ENCODE measurements at places on chromosomes 13 and 19.

DNA sequence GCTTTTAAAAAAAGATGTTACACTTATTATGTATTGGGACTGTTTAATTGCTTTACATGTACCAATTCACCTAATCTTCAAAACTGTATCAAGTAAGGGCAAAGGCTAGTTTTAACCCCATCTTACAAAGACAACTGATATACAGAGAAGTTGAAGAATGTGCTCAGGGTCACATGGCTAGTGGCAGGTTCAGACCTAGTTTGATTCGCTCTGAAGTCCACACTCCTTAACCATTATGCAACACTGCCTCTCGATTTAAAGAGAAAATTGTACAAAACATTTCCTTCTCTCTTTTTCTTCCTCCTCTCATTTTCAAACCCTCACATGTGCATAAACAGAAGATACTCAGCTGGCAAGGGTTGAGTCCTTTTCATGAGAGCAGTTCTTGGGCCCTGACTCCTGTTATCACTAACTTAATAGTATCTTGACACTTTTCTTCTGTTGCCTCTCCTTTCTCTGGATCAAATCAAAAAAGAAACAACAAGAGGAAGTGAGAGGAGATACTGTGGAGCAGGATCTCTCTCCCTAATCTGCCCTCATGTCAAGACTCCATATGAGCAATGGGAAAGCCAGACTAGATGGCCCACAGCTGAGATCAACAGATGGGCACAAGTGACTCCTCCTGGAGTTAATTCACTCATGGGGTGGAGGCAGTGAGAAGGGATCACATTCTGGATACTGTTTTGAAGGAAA lies 19.0 kb upstream of the N4BP2L1 start:
- no peak for DNase-seq

DNA sequence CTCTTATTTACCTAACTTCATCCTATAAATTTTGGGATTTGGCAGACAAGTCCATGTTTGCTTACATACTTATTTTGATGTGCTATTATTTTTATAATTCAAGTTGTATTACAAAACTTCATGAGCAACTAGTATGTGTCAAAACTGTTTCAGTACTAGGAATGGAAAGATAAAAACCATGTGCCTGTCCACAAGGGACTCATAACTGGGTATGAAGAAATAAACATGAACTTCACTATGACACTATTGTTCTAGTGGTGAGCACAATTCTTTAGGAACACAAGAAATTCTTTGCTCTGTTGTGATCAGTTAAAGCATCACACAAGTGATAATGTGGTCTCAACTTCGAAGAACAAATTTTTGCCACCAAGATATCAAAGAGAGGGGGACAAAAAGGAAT lies 97.5 kb upstream of the FBXL3 start:
- DNase-seq: no peak

DNA sequence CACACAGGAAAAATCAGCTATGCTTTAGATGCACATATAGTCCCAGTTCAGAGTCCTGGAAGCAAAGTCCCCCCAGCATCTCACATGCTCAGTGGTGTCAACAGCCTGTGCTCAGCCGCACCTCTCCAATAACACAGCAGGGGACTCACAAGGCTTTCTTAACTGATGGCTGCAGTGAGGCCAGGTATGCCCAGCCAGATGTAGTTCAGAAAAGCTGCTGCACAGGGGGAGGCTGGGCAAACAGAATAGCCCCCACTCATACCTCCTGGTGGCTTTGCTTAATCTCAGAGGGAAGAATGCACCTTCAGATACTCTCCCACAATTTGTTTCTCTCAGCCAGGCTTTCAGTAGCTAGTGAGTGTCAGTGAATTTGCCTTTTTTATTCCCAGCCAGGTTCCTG lies 33.4 kb downstream of the FAM124A start:
- no peak for DNase-seq

GRCh38 chr19:38838208-38838985 lies 6.8 kb upstream of the ECH1 start:
- DNase-seq: no peak

- DNase-seq: no peak
These were observed 5.4 kb upstream of the LRFN1 start for GRCh38 chr19:39325778-39326665.

DNA sequence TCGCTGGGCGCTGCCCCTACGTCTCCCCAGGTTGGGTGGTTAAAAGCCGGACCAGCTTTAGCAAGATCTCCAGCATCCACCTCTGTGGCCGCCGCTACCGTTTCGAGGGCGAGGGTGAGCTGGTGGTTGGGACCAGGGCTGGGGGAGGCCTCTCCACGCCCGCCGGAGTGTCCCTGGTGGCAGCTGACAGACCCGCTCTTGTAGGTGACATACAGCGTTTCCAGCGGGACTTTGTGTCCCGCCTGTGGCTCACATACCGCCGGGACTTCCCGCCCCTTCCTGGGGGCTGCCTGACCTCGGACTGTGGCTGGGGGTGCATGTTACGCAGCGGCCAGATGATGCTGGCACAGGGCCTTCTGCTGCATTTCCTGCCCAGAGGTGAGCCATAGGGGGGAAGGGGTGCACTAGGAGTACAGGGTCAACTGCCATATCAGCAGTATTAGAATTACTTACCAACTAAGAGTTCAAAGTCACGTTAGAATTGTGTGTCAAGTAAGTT lies 1.1 kb downstream of the ATG4D start:
- no peak for DNase-seq

DNA sequence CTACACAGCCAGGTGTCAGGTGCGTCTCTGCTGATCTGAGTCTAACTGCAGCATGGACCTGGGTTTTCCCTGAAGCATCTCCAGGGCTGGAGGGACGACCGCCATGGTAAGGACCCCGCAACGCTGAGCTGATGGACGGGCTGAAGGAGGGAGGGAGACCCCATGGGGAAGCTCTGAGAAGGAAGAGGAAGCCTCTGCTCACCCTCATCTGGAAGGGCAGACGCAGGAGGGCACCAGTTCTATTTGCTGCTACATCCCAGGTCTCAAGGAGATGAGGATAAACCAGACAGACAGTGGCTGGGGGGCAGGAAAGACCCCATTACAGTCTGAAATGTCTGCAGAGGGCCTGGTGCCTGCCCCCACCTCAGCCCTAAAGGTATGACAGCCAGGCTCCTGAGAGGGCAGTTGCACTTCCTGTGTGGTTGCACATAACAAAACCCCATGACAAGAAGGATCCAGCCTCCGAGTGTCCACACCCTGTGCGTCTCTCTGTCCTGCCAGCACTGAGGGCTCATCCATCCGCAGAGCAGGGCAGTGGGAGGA lies at the start of gene LILRA2:
Gene LILRA2 (plus strand): TSS at position 461 of the 543 bp plus-strand sequence. CDS start 89 bp downstream, outside the sequence.
- DNase-seq: no peak

DNA sequence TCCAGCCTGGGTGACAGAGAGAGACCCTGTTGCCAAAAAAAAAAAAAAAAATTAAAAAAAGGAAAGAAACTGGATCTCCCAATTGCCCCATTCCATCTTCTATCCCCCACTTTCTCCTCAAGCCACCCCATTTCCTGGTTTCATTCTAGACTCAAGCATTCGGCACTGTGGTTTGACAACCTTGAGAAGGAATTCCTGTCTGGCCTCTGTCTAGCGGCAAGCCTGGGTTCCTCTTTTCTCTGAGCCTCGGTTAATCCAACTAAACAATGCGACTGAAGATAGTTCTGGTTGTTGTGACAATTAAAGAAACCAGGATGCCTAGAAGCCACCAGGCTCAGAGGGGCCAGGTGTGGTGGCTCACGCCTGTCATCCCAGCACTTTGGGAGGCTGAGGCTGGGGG lies 3.3 kb upstream of the C3 start:
- no peak for DNase-seq

- no peak for DNase-seq
These were observed 33.0 kb downstream of the DEDD2 start for GRCh38 chr19:42184401-42184861.

GRCh38 chr19:3095441-3096191 lies 1.5 kb downstream of the GNA11 start:
- DNase-seq: no peak

DNA sequence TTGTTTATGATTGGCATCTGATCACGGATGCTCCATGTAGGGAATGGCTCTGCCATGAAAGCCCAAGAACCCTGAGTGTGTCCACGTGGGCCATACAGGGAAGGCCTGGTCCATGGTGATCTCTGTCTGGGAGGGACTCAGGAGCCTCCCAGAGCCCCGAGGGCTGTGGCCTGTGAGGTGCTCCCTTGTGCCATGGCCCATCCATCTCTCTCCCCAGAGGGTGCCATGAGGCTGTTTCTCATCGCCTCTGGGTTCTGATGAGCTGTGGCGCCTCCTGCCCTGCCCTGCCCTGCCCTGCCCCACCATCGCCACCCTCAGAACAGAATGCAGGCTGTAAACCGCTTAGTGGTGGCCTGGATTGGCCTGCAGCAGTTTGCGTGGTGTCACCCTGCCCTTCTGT lies 83.1 kb downstream of the ATP11A start:
- no peak for DNase-seq

- no peak for DNase-seq
These were observed 112.1 kb downstream of the DLEU7 start for GRCh38 chr13:50731400-50731799.

DNA sequence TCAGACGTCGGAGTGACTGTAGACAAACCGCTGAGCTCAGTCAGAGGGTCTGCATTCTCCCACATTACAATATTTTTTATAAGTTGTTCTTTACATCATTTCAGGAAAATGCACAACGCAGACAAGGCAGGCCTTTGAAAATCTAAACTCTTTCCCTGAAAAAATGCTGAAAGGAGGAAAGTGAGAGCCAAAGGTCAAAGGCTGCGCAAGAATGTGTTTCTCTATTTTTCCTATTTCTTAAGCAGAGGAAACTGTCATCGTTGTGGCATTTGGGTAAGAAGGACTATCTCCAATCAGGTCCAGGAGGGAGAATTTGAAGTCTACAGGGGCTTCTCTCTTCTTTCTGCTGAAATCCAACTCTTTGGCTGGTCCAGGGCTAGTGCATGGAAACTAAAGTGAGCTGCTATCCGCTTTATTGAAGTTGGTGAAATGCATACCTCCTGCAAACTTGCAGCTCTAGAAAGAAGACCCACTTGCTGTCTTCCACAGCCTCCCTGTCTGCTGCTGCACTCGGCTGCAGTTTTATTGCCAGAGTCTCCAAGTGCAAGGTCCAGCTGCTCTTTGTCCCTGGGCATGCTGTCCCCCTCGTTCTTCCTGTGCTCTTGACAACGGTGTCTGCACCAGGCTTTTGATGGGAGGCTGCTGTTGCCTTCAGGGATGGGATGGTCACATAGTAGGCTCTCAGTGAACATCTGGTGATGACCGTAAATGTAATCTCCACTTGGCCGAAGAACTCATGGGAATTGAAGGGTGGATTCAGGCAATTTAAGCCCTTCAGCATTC lies 31.2 kb downstream of the ZNF536 start:
- DNase-seq: no peak

GRCh38 chr19:50266896-50267295 lies 62.3 kb downstream of the KCNC3 start:
- DNase-seq: no peak

- DNase-seq: no peak
These were observed 966 bp downstream of the JUNB start for GRCh38 chr19:12792051-12792852.

- DNase-seq: no peak
These were observed 202.7 kb upstream of the GPC6 start for GRCh38 chr13:93023929-93024328.

DNA sequence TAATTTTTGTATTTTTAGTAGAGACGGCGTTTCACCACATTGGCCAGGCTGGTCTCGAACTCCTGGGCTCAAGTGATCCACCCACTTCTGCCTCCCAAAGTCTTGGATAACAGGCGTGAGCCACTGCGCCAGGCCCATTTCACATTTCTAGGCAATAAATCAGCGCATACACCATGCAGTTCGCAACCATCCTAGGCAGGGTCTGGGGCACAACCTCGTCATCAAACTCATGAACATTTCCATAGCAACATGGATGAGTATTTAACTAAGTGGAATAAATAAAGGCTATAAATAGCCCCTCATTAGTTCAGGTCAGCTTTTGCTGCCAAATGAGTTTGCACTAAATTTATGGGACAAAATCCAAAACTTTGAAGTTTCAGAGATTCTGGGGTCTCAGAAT lies 8.2 kb downstream of the MEIS3 start:
- no peak for DNase-seq

DNA sequence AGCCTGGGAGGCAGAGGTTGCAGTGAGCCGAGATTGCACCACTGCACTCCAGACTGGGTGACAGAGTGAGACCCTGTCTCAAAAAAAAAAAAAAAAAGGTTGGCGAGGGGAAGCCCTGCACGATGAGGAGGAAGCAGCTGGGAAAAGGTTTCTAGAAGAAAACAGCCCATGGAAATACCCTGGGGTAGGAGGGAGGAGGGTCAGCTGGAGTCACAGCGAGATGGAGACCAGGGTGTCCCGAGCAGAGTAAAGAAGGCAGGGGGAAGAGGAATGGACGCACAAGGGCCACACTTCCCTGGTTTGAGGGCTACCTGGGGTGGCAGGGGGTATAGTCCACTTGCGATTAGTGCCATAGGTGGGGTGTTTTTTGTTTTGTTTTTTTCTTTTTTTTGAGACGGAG lies 6.4 kb downstream of the KANK3 start:
- no peak for DNase-seq

- DNase-seq: no peak
These were observed 133.3 kb upstream of the SLC10A2 start for GRCh38 chr13:103199380-103200088.

DNA sequence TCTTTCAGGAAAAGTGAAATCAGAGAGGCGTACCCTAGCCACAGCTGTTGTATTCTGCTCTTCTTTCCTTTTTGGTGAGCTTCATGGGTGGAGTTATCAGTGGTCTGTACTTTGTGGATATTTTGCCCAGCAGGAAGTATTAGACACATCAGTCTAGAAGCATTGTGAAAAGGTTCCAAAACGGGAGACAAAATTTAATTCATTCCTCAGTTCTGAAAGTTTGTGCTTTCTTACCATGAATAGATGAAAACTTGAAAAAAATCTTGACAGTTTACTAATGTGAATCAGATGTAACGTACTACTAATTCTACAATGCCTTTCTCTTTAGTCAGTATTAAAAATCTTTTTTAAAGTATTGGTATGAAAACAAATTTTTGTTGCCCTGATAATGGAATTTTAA lies 116.8 kb downstream of the DNAJC3 start:
- DNase-seq: no peak

- DNase-seq: no peak
These were observed 669.2 kb downstream of the DIAPH3 start for GRCh38 chr13:59494560-59494970.

- DNase-seq: no peak
These were observed 257.5 kb downstream of the PCDH9 start for GRCh38 chr13:66972659-66973058.

- DNase-seq: no peak
These were observed 352.6 kb downstream of the ENOX1 start for GRCh38 chr13:43434191-43434590.

DNA sequence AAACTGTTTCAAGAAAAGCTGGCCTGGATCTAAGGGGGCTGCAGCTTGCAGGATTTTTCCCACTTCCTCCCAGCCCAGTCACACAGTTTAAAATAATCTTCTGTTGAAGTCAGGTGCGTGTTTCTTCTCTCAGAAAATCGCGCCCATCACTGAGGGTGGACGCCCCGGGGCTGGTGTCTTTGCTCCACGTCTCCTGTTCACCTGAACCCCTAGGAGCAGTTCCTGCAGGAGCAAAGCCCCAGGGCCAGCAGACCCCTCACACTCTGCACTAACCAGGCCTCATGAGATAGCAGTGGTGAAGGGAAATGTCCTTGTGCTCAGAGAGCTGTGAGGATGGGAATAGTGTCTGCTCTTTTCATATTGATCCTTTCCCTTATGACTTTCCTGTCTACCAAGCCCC lies 920 bp upstream of the SIGLEC7 start:
- no peak for DNase-seq

GRCh38 chr13:85729296-85729695 lies 69.9 kb downstream of the SLITRK6 start:
- no peak for DNase-seq
